ENCODE measurements at places on chromosomes 2 and 18.
A peak's percentile ranks its signal among the peaks of the same experiment; 100 is the strongest.

DNA sequence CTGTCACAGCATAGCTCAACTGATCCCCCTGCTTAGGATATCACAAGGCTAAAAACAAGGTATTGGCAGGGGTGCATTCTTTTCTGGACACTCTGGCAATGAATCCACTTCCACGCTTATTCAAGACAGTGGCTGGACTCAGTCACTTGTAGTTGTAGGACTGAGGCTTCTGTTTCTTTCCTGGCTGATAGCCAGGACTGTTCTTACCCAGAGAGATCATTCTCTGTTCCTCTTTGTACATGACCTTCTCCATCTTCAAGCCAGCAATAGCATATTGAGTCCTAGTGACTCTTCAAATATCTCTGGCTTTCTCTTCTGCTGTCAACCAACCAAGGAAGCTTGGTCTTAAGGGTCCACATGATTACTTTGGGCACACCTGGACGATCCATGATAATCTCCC lies 241.3 kb downstream of the RBM43 start:
- DNase-seq, result no peak

- DNase-seq, result no peak
Observed at GRCh38 chr2:194116861-194117260, 1540.2 kb upstream of the SLC39A10 start.

DNA sequence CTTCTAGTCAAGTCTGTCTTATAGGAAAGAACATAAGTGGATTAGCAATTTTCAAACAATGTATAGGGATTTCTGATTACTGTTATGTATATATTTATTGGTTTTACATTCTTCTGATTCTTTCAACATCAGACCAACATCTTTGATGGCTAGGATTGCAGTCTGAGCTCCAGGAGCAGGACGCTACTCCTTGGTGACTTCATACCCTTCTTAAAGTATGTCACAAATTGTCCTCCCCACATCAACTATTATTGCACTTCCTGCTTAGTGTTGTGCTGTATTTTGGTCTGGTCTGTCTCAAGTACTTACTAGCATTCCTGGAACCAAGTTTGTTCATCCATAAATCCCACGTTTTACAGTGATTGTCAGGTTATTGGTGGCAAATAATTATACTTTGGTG lies 49.0 kb downstream of the MAP2 start:
- no peak for DNase-seq

DNA sequence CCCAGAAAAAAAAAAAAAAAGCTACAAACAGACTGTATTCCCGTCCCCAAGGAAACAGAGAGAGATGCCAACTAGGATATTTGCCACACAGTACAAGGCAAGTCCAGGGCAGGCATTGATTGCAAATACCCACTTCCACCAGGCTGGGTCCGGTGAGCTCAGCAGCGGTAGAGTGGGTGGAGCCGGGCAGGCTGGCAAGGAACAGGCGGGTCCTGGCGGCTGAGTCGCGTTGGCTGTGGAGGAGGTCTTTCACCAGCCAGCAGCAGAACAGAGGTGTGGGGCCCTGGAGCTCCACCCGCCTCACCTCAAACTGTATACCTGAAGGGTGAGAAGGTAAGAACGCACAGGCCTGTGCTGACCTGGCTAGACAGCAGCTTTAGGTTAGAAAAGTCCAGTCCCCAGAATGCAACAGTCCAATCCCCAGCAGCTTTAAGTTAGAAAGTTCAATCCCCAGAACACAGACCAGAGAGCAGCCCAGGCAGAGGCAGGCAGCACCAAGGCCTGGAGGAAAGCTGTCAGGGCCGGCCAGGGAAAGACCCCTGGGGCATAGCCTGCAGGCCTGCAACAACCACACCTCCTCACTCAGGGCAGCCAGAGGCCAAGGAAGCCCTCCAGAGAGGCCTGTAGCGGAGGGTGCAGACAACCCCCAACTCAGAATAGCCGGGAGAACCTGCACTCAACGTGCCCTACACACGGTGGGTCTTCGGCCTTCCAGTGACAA lies 21.9 kb upstream of the MTERF4 start:
- no peak for DNase-seq

DNA sequence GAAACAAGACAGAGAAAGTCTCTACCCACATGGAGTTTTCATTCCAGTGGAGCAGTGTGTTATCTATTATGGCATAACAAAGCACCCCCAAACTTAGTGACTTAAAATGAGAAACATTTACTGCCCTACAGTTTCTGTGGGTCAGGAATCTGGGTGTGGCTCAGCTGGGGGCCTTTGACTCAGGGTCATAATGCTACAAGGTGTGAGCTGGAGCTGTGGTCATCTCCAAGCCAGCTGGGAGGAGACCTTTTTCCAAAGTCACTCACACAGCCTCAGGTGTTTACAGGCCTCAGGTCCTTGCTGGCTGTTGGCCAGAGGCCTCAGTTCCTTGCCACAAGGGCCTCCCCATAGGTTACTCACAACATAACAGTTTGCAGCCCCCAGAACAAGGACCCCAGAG lies 169.2 kb downstream of the ETAA1 start:
- DNase-seq, result no peak

DNA sequence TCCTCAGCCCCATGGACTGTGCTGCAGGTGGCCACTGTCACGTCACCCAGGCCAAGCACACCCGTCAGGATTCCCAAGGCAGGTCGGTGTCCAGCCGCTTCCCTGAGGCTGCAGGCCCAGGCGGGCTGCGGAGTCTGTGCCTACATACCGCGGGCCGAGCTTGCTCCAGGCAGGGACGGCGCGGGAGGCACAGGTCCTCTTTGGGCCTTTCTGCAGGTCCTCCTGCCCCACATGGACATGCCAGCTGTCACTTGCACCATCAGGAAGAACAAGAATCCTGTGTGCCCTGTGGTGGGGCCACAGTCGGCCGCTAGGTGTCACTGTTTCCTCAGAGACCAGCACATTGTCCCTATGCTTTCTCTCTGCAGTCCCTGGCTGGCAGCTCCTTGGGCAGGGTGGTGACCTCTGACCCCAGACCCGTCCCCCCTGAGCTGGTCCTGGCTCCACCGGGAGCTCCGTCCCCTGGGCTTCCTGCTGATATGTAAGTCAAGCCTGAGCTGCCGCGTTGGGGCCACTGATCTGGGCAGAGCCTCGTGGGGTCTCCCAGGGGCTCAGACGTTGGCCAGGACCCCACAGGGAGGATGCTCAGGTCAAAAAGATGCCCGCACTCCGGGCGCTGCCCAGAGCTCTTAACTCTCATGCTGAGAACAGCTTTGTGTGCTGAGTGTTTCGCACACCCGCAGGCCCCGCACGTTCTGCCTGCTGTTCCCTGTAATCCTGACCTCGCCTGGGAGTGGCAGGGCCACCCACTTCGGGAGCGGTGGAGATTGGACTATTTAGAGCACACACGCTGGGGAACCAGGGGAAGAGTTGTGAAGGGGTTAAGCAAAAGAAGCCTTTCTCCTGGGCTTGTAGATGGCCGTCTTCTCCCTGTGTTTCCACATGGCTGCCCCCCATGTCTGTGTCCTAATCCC lies 17.3 kb upstream of the AGXT start:
- peak; percentile 64 for DNase-seq

- no peak for DNase-seq
Observed at GRCh38 chr2:434625-435024, 146.7 kb upstream of the ALKAL2 start.

DNA sequence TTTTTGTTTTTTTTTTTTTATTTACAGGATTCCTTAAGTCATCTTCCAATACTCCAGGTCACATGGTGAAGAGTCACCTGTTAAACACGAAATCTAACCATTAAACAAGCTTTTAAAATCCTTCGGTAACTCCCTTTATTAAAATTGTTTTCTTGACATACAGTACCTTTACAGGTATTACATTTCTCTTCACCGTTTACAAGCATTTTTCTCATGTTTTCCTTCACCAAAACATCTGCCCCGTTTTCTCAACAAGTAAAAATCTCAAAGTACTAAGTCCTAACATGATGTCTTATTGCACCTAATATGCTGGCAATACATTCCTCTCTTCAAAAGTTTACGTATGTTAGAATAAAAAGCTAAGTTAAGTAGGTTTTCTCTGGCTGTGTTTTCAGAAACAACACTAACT lies 1.1 kb downstream of the PUM2 start:
- no peak for DNase-seq

DNA sequence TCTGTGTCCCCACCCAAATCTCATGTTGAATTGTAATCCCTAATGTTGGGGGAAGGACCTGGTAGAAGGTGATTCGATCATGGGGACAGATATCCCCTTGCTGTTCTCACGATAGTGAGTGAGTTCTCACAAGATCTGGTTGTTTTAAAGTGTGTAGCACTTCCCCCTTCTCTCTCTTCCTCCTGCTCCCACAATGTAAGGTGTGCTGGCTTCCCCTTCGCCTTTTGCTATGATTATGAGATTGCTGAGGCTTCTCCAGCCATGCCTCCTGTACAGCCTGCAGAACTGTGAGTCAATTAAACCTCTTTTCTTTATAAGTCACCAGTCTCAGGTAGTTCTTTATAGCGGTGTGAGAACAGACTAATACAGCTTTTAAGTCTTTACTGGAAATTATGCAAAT lies 193.3 kb upstream of the RBBP8 start:
- DNase-seq, result no peak

Data from stimulated activated CD4-positive, alpha-beta T cell treated with anti-CD3 and anti-CD28 coated beads, Interleukin-1b, Interleukin-23, amount 100 ng/mL, for 1 hour (primary cell).